ENCODE measurements at places on chromosomes 16 and 17.

- DNase-seq: no peak
Observed at GRCh38 chr17:54900457-54901229, at the start of gene TOM1L1. TOM1L1 (plus strand) TSS chr17:54900852; CDS start chr17:54900866, 14 bp downstream.

- no peak for DNase-seq
Observed at GRCh38 chr17:40168262-40168832, 8.9 kb upstream of the RAPGEFL1 start.

DNA sequence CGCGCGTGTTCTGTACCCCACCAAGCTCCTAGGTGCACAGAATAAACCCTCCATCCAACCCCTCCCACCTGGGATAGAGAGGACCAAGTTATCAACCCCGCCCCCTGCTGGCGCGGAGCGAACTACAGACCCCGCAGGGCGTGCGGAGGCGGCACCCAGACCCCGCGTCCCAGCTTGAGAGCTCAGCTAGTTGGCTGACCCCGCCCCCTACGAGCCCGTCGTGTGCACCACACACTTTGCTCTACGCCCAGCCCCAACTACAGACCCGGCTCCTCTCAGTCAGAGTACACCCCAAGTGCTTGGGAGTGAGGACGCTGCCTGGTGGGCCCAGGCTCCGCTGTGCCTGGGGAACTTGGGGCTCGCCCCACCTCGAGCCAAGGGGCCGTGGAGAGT is 1.5 kb downstream of the GRIN2A start:
- DNase-seq: no peak

GRCh38 chr17:72984926-72985325 is 107.6 kb downstream of the SLC39A11 start:
- no peak for DNase-seq

DNA sequence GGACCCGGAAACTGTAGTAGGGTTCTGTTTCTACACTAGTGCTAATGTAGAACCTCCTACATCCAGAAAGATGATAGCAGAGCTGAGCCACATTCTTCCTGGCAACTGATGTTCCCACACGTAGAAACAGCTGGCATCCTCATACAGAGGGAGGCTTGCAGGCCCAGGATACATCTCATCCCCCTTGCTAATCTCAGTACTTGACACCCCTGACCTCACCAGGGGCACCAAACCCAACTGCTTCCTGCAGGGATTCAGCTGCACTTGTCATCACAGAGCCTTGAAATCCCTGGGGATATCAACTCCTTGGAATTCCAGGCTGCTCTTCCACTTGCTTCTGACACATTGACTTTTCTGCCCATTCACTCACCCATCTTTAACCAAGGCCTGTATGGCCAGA is 75.2 kb upstream of the HSBP1 start:
- no peak for DNase-seq

DNA sequence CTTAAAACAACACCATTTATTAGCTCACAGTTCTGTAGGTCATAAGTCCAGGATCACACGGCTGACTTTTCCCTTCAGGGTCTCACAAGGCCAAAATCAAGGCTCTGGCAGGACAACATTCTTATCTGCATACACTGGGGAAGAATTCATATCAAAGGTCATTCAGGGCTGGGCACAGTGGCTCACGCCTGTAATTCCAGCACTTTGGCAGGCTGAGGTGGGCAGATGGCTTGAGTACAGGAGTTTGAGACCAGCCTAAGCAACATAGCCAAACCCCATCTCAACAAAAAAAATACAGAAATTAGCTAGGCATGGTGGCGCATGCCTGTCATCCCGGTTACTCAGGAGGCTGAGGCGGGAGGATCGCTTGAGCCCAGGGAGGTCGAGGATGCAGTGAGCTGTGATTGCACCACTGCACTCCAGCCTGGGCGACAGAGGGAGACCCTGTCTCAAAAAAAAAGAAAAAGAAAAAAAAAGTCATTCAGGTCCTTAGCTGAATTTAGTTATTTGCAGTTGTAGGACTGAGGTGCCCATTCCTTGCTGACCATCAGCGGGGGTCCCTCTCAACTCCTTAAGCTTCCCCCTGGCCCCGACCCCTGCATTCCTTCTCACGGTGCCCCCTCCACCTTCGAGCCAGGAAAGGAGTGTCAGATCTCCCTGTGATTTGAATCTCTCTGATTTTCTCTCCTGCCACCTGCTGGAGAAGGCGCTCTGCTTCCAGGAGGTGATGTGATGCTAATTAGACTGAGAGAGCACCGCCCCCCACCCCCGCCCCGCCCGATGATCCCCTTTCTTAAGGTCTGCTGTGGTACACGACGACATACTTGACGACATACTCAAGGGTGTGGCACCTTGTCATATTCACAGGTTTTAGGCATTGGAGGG is 91.8 kb upstream of the CLEC18A start:
- no peak for DNase-seq

DNA sequence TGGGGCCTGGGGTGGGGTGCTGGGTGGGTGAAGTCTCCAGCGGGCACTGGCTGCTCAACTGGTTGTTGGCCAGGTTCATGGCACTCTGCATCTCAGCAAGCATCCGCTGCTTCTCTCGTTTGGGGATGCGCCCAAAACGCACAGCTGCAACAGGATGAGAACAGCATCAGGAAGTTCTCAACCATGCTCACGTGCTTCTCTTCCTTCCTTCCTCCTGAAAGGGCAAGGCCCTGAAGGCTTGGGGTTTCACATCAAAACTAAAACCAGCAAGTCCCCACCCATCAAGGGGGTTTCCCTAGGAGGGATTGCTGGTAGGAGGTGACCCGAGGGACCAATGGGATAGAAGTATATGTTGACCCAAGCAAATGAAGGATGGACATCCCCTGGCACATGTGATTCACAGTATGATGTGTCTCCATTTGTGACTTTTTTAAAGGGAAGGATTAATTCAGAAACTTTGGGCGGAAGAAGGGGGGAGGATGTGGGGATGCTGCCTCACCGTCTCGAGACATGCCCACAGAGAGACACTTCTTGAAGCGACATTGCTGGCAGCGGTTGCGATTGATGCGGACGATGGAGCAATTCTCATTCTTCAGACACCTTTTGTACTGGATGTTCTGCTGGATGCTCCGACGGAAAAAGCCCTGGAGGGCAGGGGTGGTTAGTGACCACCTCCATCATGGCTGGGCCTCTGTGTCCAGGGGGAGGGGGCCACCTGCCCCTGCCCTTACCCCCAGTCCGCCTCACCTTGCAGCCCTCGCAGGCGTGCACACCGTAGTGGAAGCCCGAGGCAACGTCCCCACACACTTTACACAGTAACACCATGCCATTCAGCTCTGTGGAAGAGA is 4.2 kb downstream of the NR1D1 start:
- DNase-seq: peak; percentile 76

GRCh38 chr16:58684354-58685083 is at the start of gene SLC38A7:
SLC38A7 (minus strand) TSS chr16:58684770; CDS start chr16:58680126, 4,644 bp downstream.
- peak; percentile 48 for DNase-seq

DNA sequence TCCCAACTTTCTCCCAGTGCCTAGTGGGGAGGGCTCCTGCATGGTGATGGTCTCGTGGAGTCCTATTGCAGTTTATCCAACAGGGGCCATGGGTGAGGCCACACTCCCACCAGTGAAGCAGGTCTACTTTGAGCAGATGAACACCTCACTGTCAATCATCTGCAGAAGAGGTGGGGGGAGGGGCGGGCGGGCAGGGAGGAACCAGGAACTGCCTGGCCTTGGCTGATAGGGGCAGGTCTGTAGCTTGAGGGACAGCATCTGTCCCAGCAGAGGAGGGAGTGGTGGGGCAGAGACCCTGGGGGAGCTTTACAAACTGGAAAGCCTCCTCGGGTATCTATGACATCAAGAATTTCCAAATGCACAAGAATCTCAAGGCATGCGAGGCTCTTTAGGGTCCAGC is 58.7 kb upstream of the ZNF423 start:
- no peak for DNase-seq

DNA sequence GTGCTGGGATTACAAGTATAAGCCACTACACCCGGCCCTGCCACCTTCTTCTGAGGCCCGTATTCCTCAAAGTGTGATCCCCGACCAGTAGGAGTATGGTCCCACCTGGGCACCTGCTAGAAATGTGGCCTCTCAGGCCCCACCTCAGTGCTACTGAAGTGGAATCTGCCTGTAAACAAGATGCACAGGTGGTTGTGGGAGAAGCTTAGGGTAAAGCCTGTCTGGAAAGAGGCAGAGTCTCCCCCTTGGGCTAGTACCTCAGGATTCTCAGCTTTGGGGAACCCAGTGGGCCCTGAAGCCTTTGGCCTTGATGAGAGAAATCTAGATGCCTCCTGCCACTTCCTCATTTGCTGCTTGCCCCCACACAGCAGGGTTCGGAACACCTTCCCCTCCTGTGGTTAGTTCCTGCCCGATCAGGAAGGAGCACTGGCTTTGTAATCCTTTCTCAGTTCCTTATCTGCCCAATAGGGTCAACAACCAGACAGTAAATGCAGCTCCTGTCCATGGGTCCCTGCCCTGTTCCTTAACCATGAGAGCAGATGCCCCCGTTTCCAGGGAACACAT is 25.2 kb downstream of the TK2 start:
- no peak for DNase-seq

- DNase-seq: no peak
Observed at GRCh38 chr16:82013139-82013538, 1.9 kb upstream of the SDR42E1 start.

- no peak for DNase-seq
Observed at GRCh38 chr17:13631529-13631928, 29.8 kb upstream of the HS3ST3A1 start.

GRCh38 chr17:45052052-45052772 is 780 bp upstream of the DCAKD start:
- peak; percentile 23 for DNase-seq

- DNase-seq: no peak
Observed at GRCh38 chr17:82311971-82312370, 5.4 kb downstream of the CD7 start.

DNA sequence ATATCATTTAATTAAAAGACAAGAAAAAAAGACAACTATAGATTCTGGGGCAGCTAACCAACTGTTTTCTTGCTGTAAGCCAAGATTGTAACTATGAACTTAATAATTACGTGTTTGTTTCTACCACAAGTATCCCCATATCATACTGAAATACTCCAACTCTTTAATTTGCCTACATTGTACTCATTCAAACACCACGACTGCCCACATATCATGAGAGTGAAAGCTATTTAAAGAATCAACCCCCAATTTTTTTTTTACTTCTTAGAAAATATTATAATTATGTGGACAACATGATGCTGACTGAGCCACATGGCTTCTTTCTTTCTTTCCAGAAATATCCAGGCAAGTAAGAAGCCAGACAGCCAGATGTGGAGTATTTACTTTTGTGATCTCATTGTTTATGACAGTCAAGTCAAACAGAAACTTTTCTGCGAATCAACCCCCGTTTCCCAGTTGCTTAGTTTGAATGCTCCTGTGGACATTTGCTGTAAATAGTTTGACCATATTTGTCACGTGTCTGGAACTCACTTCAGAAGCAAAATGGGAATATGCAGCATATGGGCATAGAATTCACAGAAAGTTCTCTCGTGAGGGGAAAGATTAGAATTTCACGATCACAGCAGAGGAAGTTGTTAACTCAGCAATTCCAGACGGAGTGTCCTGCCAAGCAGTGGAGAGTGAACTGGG is 126.8 kb upstream of the PSMD7 start:
- no peak for DNase-seq

GRCh38 chr16:84889066-84889465 is 69.3 kb downstream of the CRISPLD2 start:
- DNase-seq: no peak

- DNase-seq: no peak
Observed at GRCh38 chr17:76539631-76540271, at the start of gene PRCD. PRCD (plus strand) TSS chr17:76540044; CDS start chr17:76540142, 98 bp downstream.

DNA sequence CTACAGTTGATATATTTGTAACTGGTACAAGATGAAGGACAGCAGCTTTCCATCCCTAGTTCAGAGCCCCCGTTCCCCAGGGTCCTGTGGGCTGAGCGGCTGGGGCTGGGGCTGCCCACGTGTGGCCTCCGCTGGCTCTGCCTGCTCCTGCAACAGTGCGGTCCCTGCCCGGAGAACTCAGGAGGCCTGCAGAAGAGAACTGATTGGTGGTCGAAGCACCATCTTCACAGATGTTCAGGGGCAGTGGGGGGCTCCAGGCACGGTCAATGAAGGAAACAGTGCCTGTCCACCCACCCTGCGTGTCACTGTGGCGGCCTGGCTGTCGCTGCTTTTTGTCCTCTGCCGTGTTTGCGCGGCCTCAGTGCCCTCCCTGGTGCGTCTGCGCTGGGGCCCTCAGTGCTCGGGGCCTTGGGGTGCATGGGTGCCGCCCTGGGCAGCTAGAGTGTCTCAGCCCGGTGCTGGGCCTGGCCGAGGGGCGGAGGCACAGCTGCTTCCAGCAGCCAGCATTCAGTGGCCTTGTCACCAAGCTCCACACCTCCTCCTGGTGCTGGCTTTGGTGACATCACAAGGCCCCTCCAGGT is 4.2 kb upstream of the NUDT16L1 start:
- no peak for DNase-seq

DNA sequence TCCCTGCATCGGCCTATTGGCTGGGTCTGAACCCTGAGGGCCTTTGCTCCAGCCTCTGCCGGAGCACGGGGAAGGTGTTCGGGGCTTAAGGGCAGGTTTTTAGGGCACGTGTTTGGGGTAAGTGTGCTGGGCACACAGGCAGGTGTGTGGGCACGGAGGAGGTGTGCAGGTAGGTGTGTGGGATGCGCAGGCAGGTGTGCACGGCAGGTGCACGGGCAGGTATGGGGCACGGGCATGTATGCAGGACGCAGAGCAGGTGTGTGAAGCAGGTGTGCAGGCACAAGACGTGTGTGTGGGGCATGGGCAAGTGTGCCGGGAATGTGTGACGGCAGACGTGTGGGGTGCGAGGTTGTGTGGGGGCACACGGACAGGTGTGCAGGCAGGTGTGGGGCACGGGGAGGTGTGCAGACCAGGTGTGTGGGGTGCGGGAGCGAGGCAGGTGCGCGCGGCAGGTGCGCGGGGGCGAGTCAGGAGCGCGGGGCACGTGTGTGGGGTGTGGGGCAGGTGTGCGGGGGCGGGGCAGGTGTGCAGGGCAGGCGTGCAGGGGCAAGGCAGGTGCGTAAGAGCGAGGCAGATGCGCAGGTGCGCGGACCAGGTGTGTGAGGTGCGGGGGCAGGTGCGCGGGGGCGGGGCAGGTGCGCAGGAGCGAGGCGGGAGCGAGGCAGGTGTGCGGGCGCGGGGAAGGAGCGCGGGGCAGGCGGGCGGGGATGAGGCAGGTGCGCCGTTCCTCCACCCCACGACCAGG is 28.6 kb upstream of the METRNL start:
- no peak for DNase-seq

- DNase-seq: no peak
Observed at GRCh38 chr17:60926466-60927183, 249.0 kb downstream of the BCAS3 start.

DNA sequence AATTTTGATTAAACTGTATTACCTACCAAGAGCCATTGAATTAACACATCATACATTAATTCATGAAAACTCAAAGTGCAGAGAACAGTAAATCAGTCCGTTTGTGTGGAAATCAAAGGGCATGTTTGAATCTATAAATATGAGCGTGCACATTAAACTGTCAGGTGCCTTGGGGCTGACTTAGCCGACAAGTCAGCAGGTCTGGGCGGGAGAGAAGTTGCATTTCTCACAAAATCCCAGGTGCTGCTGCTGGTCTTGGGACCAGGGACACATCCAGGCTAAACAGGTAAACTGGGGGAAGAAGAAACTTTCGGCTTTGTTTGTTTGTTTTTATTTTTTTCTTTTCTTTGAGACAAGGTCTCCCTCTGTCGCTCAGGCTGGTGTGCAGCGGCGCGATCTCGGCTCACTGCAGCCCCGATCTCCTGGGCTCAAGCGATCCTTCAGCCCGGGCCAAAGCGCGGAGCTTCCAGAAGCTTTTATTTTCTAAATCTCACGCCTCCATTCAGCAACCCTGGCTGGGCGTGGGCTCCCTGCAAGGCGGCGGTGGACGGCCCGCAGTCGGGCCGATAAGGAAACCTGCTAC is 213.9 kb downstream of the MRTFB start:
- DNase-seq: no peak
